ENCODE measurements at places on chromosomes 6 and 20.

DNA sequence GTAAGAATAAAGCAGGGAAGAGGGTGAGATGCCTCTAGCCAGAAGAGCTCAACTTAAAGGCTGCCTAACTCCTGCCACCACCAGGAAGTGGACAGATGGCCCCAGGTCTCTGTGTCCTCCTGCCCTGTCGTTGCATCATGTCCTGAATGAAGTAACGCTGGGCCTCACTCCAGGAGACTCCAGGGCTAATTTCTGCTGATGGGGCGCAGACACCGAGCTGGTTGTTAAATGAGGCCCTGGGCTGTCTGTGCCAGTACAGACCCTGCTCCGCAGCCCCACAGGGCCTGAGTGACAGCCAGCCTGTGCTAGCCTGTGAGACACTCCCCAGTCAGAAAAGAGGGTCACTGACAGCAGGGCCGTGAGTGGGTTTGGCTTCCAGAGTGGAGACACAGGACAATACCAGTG, 6.5 kb downstream of the IP6K3 start:
- no peak for DNase-seq

- no peak for DNase-seq
These were observed 118.2 kb downstream of the CDKAL1 start for GRCh38 chr6:20652299-20653084.

DNA sequence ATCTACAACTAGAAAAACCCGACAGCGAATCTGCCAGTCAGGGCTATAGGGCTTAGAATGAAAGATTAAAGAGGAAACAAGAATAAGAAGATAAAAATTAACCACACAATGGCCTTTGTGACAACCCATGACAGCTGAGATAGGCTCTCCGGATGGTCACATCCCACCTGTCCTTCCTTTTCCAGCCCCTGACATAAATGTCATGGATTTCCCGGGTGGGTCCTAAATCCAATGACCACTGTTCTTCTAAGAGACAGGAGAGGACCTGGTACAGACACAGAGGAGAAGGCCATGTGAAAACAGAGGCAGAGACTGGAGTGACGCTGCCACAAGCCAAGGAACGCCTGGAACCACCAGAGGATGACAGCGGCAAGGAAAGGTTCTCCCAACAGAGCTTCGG, 41.8 kb downstream of the ATXN1 start:
- DNase-seq: no peak

DNA sequence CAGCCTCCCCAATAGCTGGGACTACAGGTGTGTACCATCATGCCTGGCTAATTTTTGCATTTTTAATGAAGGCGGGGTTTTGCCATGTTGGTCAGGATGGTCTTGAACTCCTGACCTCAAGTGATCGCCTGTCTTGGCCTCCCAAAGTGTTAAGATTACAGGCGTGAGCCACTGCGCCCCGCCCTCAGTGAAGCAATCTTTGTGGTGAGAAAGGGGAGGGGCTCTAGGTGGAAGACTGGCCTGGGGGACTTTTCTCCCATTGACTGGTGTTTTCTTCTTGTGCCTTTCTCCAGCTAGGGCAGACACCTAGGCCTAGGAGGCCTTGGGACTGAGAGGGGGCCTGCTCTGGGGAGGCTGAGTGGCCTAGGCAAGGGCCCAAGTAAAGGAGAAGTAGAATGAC, 84.1 kb downstream of the DNAAF9 start:
- DNase-seq: no peak

- DNase-seq: no peak
These were observed 75.8 kb upstream of the LY86 start for GRCh38 chr6:6512711-6513110.

DNA sequence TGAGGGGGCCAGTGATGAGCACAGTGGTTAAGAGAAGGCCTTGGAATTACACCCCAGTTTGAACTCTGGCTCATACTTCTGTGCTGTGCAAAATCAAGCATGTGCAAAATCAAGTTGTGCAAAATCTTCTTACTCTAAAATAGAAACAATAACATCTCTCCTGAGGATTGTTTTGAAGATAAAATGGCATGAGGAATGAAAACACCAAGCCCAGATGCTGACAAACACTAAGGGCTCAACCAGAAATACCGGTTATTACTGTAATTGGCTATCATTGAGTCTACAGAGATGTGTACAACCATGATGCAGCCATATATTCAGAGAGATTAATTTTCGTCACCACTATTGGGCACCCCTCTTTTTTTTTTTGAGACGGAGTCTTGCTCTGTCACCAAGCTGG, 5.9 kb upstream of the BCAS1 start:
- no peak for DNase-seq

GRCh38 chr20:52812231-52812847, 159.8 kb upstream of the TSHZ2 start:
- DNase-seq: no peak

- DNase-seq: no peak
These were observed 35.3 kb downstream of the TGM3 start for GRCh38 chr20:2331106-2331505.

- DNase-seq: no peak
These were observed 22.2 kb upstream of the MRGBP start for GRCh38 chr20:62773845-62774714.

- DNase-seq: no peak
These were observed 210.6 kb downstream of the DLL1 start for GRCh38 chr6:170080169-170080827.

- DNase-seq: no peak
These were observed 9.2 kb downstream of the SLC35A1 start for GRCh38 chr6:87481931-87482330.

DNA sequence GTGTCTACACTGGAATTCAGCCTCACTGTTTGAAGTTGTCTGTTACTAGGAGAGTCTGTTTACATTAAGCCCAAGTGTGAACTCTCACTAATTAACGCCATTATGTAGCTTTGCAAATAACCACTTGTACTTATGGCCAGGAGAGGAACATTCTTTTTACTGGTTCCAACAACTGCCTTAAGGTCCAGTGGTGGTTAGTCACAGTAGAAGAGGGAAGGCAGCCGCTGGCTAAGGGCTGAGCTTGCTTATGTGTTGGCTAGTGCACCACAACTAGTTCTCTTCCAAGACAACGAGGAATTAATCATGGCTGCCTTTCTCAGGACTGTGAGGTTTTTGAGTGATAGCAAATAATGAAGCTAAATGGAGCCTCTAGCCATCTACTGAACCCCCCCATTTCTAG, 14.9 kb upstream of the SLC22A23 start:
- no peak for DNase-seq

DNA sequence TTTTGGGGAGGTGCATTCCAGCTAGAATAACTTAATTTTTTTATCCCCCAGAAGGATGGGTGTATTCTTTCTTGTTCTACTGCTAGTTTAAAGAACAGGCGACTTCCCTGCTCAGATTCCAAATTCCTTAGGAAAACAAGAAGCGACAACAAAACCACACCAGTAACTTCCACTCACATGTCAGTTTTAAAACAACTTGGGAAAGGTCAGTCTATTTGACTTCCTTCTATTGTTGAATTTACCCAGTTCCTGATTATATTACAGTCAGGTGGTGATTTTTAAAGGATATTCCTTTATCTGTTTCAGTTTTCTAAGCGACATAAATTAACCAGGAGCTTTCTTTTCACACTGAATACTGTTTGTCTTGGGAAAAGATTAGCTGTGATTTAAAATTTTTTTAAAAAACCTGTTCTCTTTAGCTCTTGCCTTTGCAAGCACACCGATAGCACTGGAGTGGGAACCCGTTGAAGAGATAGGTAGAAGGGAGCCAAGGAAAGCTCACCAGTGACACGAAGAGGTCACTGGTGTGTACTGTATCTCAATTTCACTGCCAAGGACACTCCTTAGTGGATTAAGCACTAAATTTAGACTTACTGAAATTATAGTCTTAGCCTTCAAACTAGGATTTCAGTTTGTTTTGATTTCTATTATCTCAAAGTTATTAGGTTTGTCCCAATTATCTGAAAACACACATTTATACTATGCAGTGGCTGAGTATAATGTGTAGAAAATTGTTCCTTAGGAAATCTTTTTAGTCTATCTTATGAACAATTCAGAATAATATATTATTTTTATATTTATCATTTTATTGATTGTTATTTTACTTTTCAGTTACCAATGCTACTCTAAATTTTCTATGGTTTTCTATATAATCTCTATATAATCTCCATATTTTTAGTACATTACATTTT, 22.3 kb downstream of the MARCKS start:
- DNase-seq: no peak

GRCh38 chr20:50475681-50476292, 34.4 kb upstream of the PTPN1 start:
- no peak for DNase-seq

- DNase-seq: no peak
These were observed 102.4 kb downstream of the TNFRSF21 start for GRCh38 chr6:47207261-47207660.

- DNase-seq: no peak
These were observed 143.1 kb downstream of the QRSL1 start for GRCh38 chr6:106772270-106773142.

DNA sequence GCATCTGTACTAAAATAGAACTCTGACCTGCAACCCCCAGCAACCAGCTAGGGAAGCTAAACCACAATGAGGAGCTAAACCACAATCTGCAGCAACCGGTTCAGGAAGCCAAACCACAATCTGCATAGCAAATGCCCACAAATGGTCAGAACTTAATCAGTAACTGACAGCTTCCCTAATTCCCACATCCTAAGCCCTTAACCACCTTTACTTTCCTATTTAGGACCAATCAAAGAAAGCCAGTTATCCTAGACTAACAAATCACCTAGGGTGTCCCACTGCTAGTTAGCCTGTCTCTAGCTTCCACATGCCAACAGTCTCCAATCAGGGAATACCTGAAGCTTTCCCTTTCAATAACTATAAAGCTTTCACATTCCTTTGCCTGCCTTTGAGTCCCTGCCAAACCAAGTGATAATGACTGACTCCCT, 424.6 kb upstream of the PTCHD4 start:
- DNase-seq: no peak

DNA sequence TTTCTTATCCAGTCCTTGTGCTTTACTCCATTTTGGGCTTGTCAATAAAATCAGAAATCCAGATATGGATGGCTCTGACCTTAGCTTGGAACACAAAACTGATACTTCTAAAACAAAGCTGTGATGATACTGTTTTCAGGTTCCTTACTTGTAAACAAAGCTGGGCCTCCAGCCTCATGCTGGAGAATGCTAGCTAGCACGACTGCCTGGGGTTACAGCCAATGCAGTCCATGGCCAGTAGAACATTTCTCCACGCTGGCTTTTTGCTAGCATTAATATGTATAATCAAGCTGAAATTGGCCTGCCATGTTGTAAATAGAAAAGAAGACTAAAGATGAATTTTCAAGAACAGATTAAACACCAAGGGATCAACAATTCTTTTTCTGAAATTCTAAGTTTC, 63.9 kb downstream of the MTHFD1L start:
- no peak for DNase-seq

DNA sequence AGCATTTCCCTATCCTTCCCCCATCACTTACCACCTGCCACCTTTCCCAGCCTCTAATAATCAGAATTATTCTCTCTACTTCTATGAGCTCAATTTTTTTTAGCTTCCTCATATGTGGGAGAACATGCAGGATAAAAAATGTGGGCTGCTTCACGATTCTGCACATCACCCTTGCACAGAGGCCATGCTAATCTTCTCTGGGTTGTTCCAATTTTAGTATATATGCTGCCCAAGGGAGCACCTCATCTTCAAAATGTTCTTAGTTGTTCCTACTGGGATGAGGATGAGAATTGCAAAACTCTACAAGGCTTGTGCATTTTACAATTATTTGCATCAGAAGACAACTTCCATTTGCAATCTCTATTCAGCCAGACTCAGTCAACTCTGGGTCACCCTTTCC, 58.1 kb downstream of the LAMA4 start:
- DNase-seq: no peak

DNA sequence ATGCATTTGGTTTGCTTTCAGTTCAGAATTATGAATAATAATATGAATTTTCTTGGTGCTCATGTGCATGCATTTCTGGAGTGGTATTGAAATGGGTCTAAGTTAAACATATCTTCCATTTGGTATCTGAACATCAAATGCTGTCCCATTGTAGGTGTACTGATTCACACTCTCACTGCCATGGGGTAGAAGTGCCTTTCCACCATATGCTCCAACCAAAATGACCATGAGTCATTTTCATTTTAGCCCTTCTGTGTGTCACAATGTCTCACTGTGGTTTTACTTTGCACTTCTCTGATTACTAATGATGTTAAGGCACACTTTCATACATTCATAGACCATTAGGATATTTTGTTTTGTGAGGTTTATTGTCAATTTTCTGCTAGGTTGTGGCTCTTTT, 211.9 kb downstream of the HAO1 start:
- no peak for DNase-seq

- no peak for DNase-seq
These were observed 189.7 kb downstream of the COL9A1 start for GRCh38 chr6:70113171-70113570.

DNA sequence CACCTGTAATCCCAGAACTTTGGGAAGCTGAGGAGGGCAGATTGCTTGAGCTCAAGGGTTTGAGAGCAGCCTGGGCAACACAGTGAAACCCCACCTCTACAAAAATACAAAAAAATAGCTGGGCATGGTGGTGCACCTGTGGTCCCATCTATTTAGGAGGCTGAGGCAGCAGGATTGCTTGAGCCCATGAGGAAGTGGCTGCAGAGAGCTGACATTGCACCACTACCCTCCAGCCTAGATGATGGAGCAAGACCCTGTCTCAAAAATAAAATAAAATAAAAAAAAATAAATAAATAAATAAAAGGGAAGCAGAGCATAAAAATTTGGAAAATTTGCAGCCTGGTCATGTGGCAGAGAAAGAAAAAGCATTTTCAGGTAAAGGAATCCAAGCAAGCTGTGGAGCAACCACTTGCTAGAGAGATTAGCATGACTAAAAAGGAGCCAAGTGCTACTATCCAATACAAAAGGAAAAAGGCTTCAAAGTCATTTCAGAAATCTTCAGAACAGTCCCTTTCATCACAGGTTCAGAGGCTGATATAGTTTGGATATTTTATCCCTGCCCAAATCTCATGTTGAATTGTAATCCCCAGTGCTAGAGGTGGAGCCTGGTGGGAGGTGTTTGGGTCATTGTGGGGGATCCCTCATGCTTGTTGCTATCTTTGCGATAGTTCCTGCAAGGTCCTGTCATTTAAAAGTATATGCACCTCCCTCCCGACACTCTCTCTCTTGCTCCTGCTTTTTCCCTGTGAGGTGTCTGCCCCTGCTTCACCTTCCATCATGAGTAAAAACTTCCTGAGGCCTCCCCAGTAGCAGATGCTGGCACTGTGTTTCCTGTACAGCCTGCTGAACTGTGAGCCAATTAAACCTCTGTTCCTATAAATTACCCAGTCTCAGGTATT, 11.2 kb upstream of the TTK start:
- DNase-seq: no peak

DNA sequence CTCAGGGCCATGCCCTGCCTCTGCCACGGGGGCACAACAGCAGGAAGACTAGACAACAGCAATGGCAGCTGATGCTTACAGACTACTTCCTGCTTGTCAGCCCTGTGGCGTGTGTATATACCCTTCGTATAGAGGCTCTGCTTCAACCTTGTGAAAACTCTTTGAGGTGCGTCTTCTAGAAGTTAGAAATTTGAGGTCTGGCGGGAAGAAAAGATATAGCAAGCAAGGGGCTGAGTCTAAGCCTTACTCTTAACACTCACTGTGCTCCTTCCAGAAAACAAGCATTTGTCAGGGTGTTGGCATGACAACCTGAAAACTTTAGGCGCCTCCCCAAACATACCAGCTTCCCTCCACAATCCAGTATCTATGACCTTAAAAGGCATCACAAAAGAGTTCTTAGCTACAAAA, 33.3 kb downstream of the JPH2 start:
- no peak for DNase-seq
